ENCODE measurements at places on chromosomes 7 and 10.
A peak's percentile ranks its signal among the peaks of the same experiment; 100 is the strongest.

GRCh38 chr7:55381189-55381588 is 16.1 kb downstream of the LANCL2 start:
- no peak for DNase-seq

- DNase-seq: peak; percentile 75
These were observed 36.2 kb upstream of the CHST3 start for GRCh38 chr10:71927776-71928592.

DNA sequence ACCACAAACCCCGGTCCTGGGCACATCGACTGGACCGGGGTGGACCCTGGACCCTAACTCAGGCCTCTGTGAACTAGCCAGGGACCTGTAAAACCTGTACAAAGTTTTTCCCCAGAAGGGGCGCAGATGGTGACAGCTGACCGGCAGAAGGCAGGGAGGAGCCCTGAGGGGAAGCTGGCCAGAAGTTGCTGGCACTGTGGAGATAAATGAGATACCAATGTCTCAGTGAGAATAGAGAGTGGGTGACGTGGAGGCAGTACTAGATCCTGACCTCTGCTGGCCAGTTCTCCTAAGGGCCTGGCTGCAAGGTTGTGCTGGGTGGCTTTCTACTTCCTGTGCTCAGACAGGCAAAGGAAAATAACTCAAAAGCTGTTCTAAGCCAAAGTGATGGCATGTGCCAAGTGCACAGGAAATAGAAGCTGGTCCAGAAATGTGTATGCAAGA is 10.6 kb upstream of the TSPAN14 start:
- DNase-seq: no peak

DNA sequence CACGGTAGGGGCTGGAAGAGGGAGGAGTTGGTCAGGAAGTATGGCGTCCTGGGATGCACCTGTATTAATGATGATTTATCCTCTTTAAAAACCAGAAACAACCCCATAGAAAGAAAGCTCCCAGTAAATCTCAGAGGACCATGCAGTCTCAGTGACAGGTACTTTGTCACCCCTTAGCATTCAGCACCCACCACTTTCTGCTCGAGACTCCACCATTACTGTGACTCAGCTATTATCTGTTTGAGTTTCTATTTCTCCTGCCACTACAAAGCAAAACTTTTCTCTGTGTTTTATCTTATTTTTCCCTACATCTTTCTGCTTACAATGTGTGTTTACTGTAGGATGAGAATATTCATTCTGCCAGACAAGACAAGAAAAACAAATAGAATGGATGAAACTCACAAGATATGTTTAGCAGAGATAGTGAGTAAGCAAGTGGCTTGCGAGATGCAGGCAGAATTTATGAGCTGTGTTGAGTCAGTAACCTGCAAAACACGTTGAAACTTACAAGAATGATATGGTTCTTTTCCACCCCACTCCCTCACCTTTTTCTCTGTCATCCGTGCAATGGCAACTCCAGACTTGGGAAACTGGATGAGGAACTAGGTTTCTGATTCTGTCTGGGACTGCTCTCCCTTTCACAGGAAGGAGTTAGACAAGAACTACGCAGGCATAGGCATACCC is 127.1 kb downstream of the AOAH start:
- no peak for DNase-seq

DNA sequence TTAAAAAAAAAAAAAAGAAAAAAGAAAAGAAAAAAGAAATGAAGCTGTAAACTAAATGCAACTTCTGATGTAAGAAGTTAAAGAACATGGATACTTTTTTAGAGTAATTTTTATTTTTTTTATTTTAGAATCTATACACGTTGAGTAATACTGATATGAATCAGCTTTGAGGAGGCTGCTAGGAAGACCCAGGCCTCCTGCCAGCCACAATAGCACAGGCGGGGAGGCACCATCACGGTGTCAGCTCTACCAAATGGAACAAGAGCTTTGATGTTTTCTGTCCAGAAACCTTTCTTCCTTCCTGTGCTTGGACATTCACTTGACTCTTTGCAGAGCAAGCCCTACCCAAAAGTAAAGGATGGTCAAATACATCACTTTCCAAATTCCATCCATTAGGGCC is 45.3 kb upstream of the EGR2 start:
- DNase-seq: no peak

DNA sequence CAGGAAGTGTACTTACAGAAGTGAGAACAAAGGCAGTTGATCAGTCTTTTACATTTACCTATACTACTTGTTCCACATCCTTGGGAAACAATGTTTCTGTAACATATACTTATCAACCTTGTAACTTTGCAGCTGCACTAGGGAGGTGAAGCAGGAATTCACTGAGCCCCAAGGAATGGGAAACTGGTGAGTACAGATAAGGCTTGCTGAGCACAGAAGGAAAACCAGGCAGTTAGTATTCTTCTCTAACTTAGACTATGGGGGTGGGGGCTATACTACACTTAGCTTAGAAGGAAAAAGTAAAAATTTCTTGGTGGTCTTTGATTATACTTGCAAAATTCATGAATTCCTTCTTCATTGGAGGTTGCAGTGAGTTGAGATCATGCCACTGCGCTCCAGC is 6.9 kb upstream of the ZNF33A start:
- no peak for DNase-seq

DNA sequence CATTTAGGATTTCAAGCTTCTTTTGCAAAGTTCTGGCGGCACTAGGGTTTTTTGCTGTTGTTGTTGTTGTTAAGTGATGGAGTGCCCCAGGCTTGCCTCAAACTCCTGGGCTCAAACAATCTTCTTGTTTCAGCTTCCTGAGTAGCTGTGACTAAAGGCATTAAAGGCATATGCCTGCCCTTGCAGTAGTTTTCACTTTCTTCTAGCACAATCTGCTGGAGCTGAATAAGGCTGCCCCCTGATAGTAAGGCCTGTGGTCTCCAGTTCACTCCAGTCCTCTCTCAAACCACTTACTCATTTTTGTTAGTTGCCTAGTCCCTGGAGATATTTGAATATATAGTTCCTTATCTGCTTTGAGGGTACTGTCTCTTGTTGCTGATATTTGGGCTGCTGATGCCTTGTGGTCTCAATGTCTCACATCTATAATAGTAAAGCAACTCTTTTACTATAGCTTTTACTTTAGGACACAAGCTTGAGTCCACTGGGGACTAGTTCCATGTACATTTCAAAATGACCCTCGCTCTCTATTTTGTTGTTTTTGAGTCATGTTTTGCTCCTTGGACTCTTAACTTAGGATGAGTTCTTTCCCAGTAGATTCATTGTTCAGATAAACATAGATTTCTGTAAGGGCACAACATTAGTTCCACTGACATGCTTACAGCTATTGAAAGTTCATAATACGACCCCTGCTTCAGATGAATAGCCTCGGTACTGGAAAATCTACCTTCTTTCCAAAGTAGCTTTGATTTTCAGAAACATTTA is 25.5 kb downstream of the PHF14 start:
- no peak for DNase-seq

DNA sequence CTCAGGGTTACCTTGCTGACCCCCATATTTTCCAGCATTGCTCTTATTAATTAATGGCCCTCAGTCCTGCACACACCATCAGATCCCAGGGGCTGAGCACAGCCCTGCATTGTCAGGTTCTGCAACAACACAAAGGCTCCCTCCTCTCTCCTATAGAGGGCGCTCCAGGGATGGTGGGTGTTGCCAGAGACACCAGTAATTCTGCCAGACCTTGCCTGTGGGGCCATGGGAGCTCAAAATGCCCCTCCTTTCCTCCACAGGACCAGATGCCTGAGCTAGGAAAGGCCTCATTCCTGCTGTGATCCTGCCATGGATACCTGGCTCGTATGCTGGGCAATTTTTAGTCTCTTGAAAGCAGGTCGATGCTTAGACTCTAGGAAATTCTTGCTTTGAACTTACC is 42.8 kb upstream of the PRSS58 start:
- no peak for DNase-seq

DNA sequence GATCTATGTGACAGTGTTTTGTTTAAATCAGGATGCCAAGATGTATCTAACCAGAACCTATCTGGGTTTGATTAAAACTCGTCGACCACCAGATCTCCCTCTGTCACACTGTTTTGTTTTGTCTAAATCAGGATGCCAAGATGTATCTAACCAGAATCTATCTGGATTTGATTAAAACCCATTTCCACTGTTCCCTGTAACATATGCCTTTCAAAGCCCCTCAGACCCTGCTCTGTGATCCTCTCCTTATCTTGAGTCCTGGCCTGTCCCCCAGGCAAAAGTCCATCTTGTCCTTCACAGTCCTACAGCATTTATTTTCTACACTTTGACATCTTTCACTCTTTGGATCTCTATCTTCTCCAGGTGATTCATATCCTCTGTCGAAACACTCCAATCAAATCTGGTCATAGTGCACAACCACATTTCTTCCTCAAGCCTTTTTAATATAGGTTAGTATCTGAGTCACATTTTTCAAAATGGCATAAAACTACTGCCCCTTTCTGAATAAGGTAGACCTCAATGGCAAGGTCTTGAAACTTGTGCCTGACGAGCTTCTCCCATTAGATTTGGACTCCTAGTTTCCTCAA is 32.5 kb downstream of the ERLIN1 start:
- peak; percentile 5 for DNase-seq

DNA sequence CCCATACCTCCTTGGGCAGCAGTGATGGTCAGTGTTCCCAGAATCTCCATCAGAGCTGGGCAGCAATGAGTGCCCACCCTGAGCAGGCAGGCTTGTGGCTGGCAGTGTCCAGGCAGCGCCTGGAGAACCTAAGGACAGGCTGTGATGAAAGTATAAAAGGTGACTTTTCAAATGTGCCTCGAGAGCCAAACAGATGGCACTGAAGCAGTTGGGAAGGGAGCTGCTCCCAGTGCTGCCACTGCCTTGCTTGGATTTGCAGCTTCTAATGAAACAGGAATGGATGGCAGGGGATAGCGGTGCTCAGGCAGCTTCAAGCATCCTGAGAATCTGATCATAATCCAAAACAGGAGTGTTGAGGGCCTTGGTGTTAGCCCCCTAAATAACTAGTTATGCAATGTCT is 179.8 kb upstream of the AOAH start:
- DNase-seq: no peak

GRCh38 chr10:89481662-89482061 is 53.7 kb downstream of the SLC16A12 start:
- DNase-seq: peak; percentile 95

GRCh38 chr10:91108820-91109219 is 111.6 kb upstream of the PCGF5 start:
- no peak for DNase-seq

GRCh38 chr10:121112136-121112535 is 261.0 kb downstream of the WDR11 start:
- DNase-seq: no peak

- DNase-seq: no peak
These were observed 124.2 kb downstream of the ABCA13 start for GRCh38 chr7:48295296-48295971.

- no peak for DNase-seq
These were observed 492.5 kb downstream of the ARL4A start for GRCh38 chr7:13179775-13180523.

GRCh38 chr10:124095096-124095495 is 1.7 kb upstream of the CHST15 start:
- no peak for DNase-seq

DNA sequence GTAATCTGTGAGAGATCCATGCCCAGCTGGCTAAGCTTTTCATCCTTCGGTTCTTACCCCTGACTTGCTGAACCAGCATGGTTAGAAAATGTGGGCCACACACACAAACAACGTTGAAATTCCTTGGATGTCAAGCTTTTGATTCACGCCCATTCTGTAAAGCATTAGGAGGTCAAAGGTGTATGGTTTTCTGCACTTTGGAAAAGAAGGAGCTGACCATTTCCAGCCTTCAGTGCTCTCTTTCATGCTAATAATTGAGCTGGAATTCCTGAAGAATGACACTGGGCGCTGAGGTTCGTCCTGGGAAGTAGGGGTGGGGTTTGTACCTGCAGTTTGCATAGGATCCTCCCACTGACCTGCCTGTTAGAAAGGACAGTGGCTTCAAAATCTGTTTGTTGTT is 23.1 kb downstream of the KLF6 start:
- peak; percentile 86 for DNase-seq

DNA sequence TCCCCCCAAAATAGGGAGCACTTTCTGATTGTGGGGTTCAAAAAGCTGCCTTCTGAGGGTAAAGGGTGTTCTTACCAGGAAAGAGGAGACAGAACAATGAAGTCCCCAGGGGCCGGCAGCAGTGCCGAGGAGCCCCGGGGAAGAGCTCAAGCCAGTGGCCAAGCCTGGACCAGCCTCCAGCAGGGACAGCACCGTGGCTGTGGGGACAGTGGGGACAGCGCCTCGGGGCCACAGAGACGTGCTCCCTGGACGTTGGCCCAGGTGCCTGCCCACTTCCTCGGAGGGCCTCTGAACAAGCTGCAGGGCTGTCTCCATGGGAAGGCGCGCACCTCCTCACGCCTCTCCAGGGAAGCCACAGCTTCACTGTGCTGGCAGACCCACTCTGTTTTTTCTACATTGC is 312.6 kb downstream of the PTPRN2 start:
- no peak for DNase-seq

DNA sequence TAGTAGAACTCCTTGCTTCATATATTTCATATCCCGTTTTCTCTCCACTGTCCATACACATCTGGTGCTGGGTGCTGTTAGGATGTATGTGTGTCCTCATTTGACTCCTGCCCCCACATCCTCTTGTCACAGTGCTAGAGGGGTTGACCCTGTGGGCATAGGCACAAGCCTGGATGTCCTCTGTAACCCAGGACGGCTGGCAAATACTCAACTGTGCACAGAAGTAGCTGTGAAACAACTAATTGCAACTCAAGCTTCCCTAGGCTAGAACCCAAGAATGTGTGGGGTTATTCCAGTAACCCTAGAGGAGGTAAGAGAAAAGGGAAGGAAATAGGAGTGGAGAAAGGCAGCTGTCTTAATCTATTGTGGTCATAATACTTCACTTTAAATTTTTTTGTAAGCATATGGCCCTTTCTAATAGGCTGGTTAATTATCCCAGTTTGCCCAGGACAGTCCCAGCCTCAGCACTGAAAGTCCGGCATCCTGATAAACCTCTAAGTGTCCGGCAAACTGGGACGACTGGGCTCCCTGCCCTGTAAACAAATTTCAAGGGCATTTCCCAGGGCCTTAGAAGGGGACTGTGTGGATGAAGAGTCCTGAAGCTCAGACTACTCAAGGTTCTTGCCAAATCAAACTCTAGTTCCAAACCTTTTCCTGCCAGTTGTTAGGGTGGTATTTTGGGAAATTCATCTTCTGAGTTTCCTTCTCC is 283.2 kb upstream of the CELF2 start:
- no peak for DNase-seq

- DNase-seq: peak; percentile 29
These were observed 10.4 kb upstream of the CLCN1 start for GRCh38 chr7:143305423-143306070.

- no peak for DNase-seq
These were observed 78.4 kb downstream of the PON1 start for GRCh38 chr7:95245828-95246500.

- DNase-seq: peak; percentile 77
These were observed 157.3 kb downstream of the SND1 start for GRCh38 chr7:127809261-127809702.

DNA sequence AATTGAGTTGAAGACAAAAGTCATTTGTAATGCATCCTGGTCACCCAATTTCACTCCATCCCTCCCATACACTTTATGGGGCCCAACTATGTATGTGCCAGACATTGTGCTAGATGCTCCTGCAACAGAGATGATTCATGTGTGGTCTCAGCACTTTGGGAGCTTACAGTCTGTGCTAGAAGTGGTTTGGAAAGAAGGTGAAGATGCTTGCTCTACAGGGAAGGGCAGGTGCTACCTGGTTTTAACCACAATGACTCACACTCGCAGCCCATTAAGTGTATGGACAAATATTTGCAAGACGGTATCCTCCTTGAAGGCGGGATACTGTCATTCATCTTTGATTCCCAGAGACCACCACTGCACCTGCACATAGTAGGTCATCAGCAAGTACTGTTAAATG is 257.6 kb downstream of the OTUD1 start:
- no peak for DNase-seq

- DNase-seq: peak; percentile 92
These were observed 17.2 kb upstream of the UBE2H start for GRCh38 chr7:129969881-129970446.
